Left renal pelvis (tissue), 4 donors: ENCODE measurements at places on chromosomes 7 and 10. TPM values are rescaled to one million over a fixed set of nuclear protein-coding genes. Genes with fewer than 3 reads are reported as not detected.

GRCh38 chr7:50303335-50304128 lies 984 bp upstream of the IKZF1 start:
- no peak for DNase-seq

AKR1C8 gene
- polyA plus RNA-seq = 0.58 TPM

- no peak for DNase-seq
Measured at GRCh38 chr10:10731366-10731765, 286.3 kb upstream of the CELF2 start.

SPDYE1 gene
- polyA plus RNA-seq = 1.2 TPM

HOGA1 gene
- 55.6 TPM for polyA plus RNA-seq

ZNF239 gene
- 13.8 TPM for polyA plus RNA-seq

DNA sequence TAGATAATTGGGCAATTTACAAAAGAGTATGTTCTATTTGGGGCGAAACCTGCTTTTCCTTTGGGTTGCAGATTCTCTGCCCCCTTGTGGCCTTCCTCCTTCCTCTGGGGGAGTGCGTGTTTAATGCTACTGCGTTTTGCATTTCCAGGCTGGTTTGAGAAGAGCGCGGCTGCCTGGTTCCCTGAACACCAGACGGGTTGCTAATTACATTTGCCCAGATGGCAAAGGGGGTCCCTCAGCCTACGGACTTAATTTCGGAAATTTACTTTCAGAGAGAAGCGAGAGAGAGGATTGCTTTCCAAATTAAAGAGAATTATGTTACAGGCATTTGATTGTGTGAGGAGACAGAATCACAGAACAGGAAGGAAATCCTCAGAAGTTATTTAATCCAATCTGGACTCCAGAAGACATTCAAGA lies 91.9 kb upstream of the JAZF1 start:
- peak; percentile 26 for DNase-seq

DNA sequence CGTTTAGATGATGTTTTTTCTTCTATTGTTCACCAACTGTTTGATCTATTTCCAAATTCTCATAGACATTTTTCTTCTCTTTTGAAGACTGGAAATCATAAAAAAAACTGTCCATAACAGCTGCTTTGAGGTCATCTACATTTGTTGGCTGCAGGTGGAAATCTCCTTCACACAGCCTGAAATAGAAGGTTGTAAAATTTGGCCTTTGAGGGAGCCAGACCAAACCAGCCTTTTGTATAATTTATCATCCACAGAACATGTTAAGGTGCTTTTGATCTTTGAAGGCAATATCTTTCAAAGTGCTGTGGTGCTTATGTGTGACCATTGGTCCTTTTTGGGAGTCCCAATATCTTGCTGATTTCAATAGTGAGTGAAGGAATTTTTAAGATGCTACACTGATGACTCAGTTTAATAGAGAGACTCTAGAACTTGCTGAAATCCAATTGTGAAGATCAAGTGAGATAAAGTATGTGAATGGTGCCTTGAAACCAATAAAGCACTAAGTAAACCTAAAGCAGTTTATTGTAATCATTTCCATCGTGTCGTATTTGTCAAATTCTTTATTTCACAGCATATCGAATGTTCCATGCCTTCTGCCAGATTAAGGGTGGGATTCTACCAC lies 5.4 kb downstream of the FERD3L start:
- no peak for DNase-seq

PRR15 gene
- 4.7 TPM for polyA plus RNA-seq

DNA sequence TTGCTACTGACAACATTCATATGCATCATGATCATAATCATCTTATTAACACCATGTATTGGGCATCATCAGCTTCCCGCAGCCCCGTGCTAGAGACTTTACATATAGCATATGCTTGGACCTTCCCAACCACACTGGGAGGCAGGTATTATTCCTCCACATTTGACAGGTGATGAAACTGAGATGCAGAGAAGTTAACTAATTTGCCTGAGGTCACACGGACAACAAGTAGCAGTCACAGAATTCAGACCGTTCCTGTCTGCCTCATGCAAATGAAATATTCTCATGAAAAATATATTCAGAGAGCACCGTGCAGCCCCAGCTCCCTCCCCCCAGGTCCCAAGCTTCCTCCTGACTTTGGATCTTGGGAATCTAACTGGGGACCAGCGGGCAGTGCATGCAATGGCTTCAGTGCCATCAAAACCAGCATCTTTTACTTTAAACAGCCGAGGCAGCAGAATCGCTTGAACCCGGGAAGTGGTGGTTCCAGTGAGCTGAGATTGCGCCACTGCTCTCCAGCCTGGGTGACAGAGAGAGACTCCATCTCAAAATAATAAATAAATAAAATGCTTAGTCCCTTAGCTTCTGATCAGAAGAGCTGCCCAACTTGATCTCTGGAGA lies 112.2 kb upstream of the GPR26 start:
- no peak for DNase-seq

CYP17A1 gene
- polyA plus RNA-seq = 2.1 TPM

- DNase-seq = no peak
Measured at GRCh38 chr7:12692479-12693259, 5.2 kb downstream of the ARL4A start.
